ENCODE measurements at places on chromosomes 7 and 10.

- DNase-seq: no peak
Measured at GRCh38 chr7:91468256-91468655, 204.0 kb downstream of the FZD1 start.

- no peak for DNase-seq
Measured at GRCh38 chr10:64505501-64505900, 984.3 kb downstream of the REEP3 start.

DNA sequence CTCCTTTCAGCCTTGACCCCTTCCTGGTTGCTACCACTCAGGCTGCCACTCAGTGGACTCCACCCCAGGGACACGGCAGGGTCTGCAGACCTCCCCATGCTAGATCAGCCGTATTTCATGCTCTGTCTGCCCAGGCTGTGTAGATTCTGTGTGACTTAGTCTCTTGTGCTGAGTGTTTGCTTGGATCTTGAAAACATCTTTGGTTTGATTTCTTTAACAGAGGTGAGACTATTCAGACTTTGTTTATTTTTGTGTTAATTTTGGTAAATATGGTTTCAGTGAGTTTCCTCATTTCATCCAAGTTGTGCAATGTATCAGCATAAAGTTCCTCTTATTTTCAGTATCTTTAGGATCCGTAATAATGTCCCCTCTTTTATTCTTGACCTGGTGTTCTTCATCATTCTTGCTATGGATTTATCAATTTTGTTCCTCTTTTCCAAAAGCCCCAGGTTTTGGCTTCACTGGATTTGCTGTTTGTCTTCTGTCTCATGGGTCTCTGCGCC is 21.2 kb upstream of the PWWP2B start:
- no peak for DNase-seq

- no peak for DNase-seq
Measured at GRCh38 chr10:123689880-123690279, 23.7 kb downstream of the GPR26 start.

- no peak for DNase-seq
Measured at GRCh38 chr7:4706384-4707216, 24.5 kb downstream of the FOXK1 start.

DNA sequence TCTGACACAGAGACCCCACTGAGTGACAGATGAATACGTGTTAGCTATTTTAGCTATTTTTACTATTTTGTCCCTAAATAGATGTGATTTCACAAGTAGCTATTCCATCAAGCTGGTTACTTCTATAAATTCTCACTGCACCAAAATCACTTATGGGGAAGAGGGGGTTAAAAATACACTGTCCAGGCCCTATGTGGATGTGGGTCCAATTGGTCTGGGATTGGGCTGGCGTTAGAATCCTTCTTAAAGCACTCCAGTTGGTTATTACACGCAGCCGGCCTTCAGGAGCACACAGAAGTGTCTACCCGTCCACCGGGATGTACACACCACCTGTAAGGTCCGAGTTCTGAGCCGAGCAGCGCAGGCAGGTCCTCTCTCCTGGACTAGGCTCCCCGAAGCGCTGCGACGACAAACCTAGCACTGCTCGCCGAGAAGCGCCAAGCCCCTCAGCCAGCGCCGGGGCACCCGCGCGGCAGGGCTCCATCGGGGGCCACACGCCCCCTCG is 222.3 kb upstream of the MKLN1 start:
- no peak for DNase-seq

DNA sequence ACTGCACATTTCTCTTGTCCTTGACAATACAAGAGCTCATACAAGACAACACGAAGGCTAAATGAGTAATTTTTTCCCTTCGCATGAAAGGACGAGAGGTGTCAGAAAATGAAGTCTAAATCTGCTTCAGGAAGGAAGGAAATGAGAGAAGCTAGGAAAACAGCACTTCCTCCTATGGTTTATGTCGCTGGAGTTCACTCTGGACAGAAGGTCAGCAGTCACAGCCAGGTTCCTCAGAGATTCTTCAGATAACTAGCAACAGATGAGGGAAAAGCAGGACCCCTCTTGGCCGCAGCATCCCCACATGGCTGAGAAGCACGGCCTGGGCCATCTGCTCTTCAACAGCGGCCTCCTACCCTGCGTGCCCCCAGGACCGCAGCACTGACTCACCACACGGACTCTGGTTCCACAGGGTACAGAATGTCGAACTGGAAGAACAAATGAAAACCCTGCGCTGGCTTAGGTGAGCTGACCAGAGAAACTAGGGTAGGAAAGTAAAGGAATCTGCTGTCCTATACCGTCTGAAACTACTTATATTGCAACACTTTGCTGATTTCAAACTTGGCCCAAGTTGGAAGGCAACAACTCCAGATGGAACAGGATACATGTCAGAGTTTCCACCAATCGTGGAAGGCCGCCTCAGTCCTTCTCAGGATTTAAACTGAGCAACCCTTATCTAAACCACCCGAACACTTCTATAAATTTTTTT is 26.3 kb downstream of the DNMBP start:
- no peak for DNase-seq

- DNase-seq: no peak
Measured at GRCh38 chr7:130329681-130330080, 14.9 kb upstream of the CPA5 start.

GRCh38 chr7:129828078-129828762 is 124.5 kb downstream of the UBE2H start:
- DNase-seq: no peak

GRCh38 chr7:20861468-20861867 is 74.8 kb upstream of the SP8 start:
- no peak for DNase-seq

GRCh38 chr10:5443429-5443828 is 31.1 kb downstream of the NET1 start:
- DNase-seq: no peak

DNA sequence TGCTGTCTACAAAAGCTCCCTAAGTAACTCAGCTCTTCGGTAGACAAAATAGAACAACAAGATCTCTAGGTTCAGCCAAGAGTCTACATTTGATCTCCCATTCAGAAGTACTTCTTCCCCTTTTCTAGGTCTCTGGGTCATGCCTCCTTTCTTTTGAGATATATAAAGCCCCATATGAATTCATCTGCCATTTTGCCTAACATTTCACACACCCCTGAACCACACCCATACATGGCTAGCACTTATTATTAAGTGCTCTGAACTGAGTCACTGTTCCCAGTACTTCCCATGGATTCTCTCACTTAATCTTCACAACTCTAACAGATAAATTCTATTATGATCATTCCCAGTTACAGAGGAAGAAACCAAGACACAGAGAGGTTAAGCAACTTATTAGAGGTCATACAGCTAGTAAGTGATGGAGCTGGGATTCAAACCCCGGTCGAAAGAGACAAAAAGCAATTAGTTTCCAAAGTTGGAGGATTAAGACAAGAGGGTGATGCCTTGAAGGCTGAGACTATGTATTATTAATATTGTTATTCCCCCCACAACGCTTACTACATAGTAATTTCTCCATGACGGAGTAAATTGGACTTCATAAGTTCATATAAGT is 17.3 kb downstream of the MYOF start:
- no peak for DNase-seq

- no peak for DNase-seq
Measured at GRCh38 chr10:72260239-72260975, 13.3 kb upstream of the DDIT4 start.

- DNase-seq: no peak
Measured at GRCh38 chr7:157138101-157138423, 664 bp upstream of the UBE3C start.

DNA sequence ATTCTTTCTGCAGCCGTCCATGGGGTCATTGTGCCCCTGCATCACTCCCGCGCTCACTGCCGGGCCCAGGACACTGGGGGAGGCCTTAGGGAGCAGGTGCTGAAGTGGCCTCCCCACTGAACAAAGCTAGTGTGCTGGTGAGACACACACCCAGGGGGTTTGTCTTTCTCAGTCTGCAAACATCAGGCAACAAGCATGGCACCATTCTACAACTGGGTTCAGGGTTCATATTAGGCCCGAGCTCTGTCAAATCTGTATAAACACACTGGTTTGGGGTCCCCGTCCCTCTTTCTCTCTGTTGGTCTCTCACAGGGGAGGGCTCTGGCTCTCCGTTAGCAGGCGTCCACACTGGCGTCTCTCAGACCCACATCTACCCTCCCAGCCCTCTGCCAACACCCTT is 11.1 kb upstream of the PPP2R2D start:
- no peak for DNase-seq

DNA sequence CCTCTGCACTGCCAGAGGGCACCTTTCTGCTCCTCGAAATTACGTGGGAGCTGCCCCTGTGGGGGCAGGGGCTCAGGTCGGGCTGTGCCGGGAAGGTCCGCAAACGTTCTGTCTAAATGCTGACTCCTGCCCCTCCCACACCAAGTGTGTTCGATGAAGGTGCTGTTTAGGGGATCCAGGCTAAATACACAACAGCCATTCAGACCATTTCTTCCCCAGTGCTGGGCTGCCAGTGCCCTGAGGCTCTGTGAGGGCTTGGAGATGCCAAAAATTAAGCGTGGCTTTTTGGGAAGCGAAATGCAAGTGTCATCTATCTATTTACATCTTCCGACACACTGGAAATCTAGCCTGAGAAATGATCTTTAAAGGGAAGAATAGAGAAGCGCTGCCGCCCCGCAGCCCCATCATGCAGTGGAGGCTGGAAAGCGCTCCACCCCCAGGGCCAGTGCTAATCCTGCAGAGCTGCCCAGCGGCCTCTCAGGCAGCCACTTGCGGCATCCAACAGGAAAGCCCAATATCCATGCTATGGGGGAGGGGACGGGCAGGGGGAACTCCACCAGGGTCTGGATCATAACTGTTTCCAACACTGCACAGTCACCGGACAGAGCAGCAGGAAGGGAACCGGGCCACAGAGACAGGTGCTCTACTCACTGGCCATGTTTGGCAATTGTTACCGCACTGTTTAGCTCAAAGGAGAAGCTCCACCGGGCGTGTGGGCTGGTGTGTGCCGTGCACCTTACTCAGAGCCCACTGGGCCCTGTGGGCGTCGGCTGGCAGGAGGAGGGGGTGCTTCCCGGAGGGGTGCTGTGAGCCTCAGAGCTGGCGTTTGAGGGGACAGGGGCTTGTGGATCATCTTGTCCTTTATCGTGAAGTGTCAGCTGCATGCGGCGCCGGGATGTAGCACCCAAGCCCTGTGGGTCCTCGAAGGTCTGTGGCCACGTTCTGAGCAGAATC is 205.5 kb downstream of the DNAJB6 start:
- DNase-seq: no peak

DNA sequence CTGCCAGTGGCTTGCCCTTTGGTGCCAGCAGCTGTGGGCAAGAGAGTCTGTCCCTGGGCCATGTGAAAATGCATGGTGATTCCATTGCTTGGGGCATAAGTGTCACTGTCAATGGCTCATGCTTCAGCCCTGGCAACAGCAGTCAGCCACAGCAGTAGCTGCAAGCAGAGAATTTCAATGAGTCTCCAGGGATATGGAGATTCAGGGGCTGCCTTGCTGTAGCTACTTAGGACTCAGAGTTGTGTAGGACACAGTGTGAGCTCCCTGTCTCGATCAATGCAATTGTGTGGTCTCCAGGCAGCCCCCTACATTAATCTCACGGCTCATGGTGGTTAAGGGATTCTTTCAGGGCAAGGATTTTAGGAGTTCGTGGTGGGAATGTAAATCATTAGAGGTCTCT is 126.3 kb upstream of the STARD3NL start:
- no peak for DNase-seq

- no peak for DNase-seq
Measured at GRCh38 chr7:3067193-3067592, 23.5 kb upstream of the CARD11 start.

- DNase-seq: no peak
Measured at GRCh38 chr7:138158739-138159528, 82.7 kb downstream of the AKR1D1 start.

GRCh38 chr10:5782174-5782573 is 31.1 kb downstream of the GDI2 start:
- no peak for DNase-seq

- no peak for DNase-seq
Measured at GRCh38 chr7:54781134-54781920, 22.3 kb upstream of the SEC61G start.

DNA sequence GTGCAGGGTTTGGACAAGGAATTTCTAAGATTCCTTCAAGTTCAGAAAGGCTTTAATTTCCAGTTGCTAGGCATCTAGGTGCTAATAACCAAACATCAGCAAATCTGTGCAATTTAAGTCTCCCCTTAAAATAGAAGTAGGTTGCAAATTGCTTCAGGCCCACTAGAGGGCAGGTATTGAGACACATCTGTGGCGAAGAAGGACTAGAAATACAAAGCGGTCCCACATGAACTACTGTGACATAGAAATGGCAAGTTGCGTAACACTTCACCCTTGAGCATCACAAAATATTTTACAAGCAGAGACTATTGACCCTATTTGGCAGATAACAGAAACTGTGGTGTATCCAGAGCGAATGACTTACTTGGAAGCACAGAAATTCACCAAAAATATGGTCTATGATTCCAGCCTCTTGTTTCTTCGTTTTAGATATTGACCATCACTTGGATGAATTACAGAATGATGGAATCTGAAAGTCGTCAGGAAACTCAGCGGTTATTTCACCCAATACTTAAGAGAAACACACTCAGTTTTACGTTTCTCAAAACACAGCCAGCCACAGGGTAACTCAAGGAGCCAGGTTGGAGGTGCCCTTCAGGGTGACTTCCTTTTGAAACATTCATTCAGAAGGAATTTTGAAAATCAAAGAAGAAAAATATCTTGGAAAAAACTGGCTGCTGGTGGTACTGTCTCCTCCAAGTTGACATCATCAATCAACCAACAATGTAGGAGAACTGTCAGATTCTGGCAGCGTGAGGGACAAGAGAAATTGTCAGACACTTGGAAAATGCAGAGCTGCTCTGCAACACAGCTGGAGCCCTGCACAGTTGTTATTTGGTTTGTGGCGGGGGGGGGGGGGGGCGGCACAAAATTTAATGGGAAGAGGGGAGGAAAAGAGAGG is 256.3 kb upstream of the MINDY3 start:
- DNase-seq: peak; percentile 2
